ENCODE measurements at places on chromosomes 11 and 22.

GRCh38 chr22:45645526-45646414, 25.9 kb upstream of the ATXN10 start:
- DNase-seq = peak; percentile 80

GRCh38 chr11:2574043-2574552, 125.7 kb downstream of the KCNQ1OT1 start:
- DNase-seq = no peak

GRCh38 chr11:17831883-17832282, 97.3 kb downstream of the KCNC1 start:
- no peak for DNase-seq

- no peak for DNase-seq
These were observed 92.0 kb upstream of the KCNQ1OT1 start for GRCh38 chr11:2791521-2792380.

DNA sequence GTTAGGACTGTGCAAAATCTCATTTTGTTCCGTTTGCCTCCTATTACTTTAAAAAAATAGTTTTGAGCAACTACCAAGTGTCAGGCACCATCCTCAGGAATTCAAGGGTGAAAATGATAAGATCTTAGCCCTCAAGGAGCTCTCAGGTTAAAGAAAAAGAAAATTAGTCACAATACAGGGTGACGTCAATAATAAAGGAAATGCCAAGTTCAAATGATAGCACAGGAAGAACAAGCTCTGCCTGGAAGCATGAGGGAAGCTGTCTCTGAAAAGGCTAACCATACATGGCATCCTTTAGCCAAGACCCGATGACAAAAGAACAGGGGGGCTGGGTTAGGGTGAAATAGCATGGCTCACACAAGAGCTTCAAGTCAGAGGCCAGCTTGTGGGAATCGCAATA, 11.1 kb upstream of the MPZL2 start:
- DNase-seq = no peak

DNA sequence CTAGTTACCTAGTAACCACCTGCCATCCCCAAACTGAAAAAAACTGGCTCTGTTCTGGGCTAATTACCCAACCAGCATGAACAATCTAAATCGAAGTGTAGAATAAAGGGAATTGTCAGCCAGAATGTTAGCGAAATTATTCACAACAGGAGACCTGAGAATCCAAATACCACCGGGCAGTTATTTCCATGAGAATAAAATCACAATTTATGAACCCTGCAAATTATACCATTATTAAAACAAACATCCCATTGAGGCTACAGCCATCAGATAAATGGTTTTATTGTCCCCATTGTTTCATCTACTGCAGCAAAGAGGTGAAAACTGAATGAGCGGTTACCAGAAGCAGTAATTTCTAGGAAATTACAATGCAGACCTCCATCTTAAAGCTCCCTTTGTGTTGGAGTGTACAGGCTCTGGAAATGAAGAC, 21.7 kb downstream of the FAM168A start:
- no peak for DNase-seq

GRCh38 chr11:73577496-73577917, 20.4 kb downstream of the FAM168A start:
- DNase-seq = no peak

GRCh38 chr11:2527621-2528291, 82.9 kb downstream of the KCNQ1 start:
- DNase-seq = no peak

DNA sequence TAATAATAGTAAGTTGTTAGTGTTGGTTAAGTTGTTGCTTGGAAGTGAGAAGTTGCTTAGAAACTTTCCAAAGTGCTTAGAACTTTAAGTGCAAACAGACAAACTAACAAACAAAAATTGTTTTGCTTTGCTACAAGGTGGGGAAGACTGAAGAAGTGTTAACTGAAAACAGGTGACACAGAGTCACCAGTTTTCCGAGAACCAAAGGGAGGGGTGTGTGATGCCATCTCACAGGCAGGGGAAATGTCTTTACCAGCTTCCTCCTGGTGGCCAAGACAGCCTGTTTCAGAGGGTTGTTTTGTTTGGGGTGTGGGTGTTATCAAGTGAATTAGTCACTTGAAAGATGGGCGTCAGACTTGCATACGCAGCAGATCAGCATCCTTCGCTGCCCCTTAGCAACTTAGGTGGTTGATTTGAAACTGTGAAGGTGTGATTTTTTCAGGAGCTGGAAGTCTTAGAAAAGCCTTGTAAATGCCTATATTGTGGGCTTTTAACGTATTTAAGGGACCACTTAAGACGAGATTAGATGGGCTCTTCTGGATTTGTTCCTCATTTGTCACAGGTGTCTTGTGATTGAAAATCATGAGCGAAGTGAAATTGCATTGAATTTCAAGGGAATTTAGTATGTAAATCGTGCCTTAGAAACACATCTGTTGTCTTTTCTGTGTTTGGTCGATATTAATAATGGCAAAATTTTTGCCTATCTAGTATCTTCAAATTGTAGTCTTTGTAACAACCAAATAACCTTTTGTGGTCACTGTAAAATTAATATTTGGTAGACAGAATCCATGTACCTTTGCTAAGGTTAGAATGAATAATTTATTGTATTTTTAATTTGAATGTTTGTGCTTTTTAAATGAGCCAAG, 2.7 kb downstream of the NEAT1 start:
- DNase-seq = peak; percentile 84

DNA sequence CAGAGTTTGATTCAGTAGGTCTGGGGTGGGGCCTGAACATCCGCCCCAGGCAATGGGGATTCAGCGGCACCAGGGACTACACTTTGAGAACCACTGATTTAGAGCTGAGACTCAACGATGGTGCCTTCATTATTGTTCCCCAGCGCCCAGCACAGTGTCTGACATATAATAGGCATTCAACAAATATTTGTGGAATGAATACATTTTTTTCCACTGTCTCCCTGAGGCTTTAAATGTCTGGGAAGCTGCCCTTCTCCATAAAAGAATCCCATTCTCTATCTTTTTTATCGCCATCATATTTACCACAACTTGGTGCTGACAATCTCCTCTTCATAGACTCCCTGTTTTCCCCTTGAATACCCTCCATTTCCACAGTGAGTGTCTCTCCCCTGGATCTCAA, 23.6 kb upstream of the LMO2 start:
- no peak for DNase-seq

DNA sequence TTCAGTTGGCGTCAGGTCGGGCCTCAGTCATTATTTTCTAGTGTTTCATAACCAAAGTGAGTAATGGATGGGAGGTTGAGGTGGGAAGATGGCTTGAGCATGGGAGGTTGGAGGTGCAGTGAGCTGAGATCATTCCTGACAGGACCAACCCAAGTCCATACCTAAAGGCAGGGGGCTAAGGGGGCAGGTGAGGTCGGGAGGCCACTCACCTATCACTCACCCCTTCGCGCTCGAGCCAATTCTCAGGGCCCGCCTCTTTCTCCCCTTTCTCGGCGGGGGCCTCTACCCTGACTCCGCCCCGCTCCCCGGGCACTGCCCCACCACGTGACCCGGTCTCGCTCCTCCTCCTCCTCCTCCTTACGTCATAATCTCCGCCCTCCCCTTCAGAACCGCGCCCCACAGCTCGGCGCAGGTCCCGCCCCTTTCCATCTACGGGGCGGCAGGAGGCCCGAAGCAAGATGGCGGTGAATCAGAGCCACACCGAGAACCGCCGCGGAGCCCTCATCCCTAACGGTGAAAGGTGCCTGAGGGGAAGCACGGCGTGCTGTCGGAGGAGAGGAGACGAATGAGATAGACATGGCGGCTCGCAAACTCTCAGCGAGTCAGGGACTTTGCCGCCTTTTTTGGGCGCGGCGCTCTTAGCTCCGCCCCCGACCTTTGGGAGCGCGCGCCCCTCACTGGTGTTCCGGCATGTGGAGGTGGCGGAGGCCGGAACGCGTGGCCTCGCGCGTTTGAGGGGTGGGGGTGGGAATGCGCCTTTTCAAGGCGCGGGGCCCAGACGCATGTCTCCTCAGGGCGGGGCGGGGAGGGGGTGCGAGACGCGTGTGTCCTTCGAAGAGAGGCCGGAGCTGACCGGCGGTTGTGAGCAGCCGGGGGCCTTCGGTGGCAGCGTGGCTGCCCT, at the start of gene WBP2NL:
TSS of gene WBP2NL (plus strand) at position 428 of the 901 bp plus-strand sequence. CDS start at position 459, 31 bp downstream.
- DNase-seq = peak; percentile 91

GRCh38 chr11:87394924-87395323, 357.2 kb downstream of the TMEM135 start:
- no peak for DNase-seq

DNA sequence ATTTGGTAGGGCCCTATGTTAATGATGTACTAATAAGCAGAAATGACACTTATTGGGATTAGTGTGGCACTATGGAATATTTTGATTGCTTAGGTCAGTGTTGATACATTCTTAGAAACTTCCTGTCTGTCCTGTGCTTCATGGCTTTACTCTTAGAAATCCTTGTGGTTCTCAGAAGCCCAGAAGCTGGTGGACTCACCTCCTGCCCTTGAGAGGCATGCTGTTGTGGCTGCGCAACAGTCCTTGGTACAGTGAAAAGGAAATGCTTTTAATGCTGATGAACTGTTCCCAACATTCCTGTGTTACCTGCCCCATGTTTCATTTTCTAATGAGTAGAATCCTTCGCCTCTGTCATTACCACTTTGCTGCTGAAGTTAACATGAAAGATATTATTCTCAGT, 52.4 kb upstream of the MYO18B start:
- DNase-seq = no peak

- no peak for DNase-seq
These were observed 137.1 kb downstream of the ADAMTS15 start for GRCh38 chr11:130585545-130585944.

- DNase-seq = peak; percentile 94
These were observed 25.7 kb upstream of the CHKA start for GRCh38 chr11:68146704-68147474.

DNA sequence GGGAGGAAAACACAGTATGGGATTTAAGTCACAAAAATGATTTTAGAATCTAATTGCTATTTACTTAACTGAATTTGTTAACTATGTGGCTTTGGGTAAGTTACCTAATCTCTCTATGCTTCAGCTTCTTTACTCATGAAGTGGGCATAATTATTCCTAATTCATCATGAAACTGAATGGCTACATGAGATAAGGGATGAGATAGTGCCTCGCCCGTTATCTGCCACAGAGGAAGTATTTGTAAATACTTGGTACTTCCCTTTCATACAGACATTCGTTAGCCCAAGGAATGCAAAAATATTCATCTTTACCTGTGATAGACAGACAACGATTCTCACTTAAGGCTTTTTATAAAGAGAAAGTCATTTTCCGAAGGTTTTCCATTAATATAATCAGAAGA, 221.2 kb upstream of the BLID start:
- no peak for DNase-seq

DNA sequence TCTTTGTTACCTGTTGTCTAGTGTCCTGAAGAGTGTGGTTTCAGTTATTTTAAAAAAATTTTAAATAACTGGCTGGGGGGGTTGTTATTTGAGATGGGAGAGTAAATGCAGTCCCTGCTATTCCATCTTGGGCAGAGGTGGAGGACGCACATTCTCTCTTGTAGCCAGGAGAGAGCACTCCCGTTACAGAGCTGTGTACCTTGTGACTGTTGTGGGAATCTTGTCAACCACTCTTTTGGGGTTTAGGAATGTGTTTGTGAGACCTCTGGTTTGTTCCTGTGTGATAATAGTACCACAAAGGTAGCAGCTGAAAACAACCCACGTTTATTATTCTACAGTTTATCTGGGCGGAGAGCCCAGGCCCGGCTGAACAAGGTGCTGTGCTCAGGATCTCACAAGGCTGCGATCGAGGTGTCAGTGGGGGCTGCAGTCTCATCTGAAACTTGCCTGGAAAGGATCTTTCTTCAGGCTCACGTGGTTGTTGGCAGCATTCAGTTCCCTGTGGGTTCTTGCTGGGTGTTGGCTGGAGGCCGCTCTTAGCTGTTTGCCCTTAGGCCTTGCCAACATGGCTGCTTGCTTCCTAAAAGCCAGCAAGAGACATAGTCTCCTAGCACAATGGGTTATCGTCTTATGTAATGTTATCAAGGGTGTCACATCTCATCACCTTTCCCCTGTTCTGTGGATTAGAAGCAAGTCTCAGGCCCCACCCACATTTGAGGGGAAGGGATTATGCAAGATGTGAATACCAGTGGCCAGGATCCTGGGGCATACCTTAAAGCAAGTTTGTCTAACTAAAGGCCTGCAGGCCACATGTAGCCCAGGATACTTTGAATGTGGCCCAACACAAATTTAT, 20.6 kb downstream of the IGHMBP2 start:
- DNase-seq = no peak

DNA sequence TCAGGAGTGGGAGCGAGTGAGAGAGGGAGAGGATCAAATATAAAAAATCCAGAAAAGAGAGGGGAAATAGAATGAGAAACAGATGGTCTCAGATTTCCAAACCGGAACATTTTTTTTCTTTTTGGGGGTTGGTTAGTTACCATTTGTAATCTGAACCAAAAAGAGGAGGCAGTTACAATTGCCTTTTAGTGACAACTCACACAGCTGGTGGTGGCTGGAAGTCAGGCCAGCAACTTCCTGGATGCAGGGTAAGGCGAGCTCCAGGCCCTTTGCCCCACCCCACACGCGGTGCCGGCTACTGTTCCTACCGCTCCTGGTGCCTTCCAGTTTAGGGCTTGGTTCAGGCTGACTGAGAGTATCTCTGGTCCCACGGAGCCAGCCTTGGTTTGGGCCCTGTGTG, 21.0 kb upstream of the UBASH3B start:
- DNase-seq = no peak

DNA sequence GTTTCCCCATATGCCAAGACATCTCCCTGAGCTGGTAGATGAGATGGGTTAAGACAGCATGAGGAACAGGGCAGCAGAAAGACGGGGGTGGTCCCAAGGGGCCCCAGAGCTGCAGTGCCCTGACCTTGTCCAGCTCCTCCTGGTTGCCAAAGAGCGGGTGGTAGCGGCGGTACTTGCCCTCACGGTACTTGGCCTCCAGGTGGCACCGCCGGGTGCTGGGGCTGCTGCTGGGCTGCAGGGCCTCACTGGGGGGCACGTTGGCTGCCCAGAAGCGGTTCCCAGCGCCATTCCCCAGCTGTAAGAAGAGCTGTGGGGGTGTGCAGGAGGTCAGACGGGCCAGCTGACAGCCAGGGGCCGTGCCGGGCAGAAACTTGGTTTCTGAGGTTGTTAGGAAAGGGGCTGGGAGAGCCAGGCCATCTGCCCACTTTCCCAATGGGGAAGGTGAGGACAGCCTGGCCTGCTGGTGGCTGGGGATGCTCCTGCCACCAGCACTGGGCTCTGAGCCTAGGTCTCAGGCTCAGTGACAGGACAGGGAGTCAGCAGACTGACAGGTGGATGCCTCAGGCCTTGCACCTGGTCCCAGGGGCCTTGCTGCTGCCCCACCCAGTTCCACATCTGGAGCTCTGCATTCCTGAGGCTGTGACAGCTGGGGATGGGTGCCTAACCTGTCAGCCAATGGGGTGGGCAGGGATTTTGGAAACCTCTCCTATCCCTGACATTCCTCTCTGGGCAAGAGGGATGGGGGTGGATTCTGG, 30.0 kb upstream of the PDE2A start:
- DNase-seq = no peak

DNA sequence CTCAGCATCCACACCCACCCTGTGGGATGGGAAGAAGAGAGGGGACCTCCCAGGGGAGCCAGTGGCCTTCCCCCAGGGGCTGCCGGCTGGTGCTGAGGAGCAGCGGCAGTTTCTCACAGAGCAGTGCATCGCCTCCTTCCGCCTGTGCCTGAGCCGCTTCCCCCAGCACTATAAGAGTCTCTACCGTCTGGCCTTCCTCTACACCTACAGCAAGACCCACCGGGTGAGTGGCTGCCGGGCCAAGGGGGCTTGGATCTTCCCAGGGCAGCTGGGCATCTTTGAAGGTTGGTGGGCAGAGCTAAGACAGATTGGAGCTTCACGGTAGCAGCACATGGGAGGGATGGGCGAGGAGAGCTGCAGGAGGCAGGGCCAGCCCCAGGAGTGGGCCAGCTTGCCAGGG, 61.8 kb upstream of the SUSD2 start:
- DNase-seq = no peak

Data from RPMI8226 (cell line).